ENCODE measurements at places on chromosomes 7 and 10. TPM values are rescaled to one million over a fixed set of nuclear protein-coding genes. Genes with fewer than 3 reads are reported as not detected.

Gene CACNA2D1
- total RNA-seq, result 26.8 TPM

Gene BHLHA15
- total RNA-seq, result 0.86 TPM

Gene ASAH2
- total RNA-seq, result 8.3 TPM

Gene ARID5B
- total RNA-seq, result 2.2 TPM

Gene WNT8B
- not detected for total RNA-seq

Gene CCL24
- total RNA-seq, result not detected

Gene CPA5
- total RNA-seq, result not detected

DNA sequence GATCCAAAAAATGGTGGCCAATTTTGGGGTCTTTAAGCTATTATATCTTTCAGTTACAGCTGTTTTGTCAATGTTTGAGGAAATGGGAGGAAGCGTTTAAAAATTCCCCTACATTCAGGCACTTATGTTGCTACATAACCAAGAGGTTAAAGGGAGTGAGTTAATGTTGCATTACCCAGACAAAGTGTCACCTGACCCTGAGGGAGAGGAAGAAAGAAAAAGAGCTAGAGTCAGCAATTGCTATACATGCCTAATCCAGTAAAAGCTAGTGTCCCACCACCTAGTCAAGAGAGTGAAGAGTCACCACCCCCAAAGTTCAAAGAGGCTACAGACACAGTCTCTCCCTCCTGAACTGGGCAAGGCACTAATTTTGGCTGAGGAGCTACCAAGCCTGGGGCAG lies 69.5 kb upstream of the ZNF92 start:
- no peak for DNase-seq

DNA sequence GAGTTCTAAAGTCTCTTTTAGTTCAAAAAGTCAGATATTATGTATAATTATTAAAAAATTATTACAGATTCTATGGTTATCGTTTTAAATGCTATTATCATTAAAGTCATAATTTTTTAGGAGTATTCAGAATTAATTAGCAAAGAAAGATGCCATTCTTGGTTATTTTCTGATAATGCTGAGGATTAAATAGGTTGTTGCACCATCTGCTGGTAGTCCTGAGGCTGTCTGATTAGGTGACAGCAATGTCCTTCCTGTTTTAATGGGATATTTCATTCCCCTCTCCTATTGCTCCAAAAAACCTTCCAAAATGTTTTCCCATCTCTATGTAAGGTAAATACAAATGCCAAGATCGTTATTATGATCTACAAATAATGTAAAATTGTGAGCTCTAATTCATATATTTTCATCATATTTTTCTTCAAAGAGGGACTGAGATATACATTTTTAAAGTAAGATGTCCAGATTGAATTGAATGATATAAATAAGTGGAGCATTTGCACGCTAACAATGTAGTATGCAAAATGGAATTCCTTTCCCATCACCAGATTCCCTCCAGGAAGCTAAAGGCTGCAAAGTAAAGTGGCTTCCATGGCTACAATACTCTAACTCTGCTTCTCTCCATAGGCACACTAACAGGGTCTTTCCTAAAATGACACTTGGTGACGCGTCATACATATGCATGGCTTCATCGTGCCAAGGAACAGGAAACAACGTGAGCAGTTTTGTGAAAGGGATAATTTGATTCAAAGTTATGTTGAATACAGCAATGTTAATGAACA lies 58.8 kb upstream of the AKR1E2 start:
- no peak for DNase-seq

- DNase-seq, result no peak
These were observed 398.1 kb downstream of the CDC14C start for GRCh38 chr7:49322476-49322875.

DNA sequence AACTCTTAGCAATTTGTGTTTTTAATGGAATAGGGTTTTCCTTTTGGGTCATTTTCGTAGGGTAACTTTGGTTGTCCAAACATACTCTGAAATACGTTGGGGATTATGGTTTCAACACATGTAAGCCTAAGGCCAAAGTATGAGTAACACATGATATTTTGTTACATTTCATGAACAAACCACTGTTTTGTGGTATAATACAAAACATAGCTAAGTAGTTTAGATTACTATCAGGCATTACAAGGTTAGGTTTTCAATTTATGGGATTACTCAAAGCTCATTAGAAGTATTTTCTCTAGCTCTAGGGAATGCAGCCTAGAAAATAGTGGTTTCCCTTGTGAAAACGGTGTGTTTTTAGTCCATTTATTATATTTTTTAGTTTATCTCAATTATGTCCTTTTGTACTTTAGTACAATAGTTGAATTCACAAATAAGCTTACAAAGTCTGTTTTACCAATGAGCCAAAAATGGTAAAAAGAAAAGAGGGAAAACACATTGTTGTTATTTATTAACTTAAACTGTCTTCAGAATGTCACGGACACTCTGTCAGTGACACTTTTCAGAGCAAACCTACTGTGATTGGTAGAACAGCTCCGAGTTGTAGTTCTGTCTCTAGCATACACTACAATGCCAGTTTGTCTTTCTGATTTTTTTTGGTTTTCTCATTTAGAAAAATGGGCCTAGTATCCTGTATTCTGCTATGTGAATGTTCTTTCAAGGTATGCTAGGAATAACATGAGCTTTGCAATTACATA lies 473.7 kb downstream of the SUGCT start:
- DNase-seq, result no peak

GRCh38 chr7:121286742-121287734 lies 41.8 kb upstream of the WNT16 start:
- no peak for DNase-seq

- DNase-seq, result no peak
These were observed 52.8 kb upstream of the TMEM273 start for GRCh38 chr10:49240946-49241345.

DNA sequence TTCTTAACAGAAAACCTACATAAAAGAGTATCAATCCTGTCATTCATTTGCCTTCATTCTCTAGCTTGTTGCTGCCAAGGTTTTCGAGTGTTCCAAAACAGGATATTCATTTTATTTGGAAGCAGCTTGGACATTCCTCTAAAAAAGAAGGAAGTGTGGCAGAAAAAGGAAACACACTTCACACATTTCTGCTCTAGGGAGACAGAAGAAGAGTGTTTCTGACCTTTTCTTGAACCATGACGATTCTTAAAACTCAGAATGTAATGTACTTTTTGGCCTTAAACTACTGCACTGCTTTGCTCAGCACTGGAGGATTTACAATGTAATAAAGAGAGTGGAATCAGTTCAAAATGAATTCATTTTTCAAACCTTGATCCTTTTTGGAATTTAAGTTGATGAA lies 81.3 kb downstream of the SEMA3A start:
- DNase-seq, result no peak

DNA sequence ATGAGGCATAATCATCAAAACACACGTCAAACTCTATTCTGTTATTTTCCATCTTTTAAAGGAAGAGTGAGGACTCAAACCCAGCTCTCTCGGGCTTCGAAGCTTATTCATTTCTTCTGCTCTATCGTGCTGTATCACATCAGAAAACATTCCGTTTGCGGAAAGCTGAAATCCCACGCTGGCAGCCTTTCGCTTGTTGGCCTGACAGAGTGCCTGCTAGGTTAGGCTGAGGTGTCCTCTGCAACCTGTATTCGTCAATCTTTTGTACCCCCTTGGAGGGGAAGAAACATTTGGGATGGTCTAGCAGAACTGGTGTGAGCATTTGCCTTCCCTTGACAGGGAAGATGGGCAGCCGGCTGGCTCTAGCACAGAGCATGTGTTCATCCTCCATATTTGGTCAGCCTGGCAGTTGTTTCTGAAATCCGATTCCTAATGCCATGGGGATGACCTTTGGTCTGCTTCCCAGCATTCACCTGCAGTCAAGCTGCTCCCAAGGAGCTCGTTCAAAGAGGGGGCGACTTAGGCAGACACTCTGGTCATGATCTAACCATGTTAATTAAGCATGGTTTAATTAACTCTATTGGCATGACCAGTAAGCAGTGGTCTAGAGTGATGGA lies 55.2 kb downstream of the TACC2 start:
- DNase-seq, result peak; percentile 61

GRCh38 chr10:49620286-49620810 lies 6.5 kb downstream of the CHAT start:
- peak; percentile 32 for DNase-seq

- DNase-seq, result no peak
These were observed 44.7 kb upstream of the CDK6 start for GRCh38 chr7:92881091-92881485.

DNA sequence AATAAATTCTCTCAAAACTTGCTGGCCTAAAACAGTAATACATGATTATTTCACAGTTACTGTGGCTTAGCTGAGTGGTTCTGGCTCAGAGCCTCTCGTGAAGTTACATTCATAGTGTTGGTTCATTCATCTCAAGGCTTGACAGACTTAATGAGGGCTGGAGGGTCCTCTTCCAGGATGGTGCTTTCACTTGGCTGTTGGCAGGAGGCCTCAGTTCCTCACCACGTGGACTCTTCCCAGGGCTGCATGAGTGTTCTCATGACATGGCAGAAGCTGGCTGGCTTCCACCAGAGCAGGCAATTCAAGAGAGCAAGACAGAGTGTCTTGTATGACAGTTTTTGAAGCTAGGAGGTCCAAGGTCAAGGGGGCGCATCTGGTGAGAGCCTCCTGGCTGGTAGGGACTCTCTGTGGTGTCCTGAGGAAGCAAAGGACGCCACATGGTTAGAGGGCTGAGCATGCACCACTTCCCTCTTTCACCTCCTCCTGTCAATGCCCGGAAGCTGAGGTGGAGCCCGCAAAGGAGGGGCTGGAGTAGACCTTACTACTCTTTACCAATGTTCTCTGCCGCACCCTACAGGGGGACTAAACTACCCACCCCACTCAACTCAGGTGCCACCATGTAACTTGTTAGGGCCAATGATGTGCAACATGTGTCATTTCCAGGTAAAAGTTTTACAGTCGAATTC lies 58.2 kb upstream of the YAE1 start:
- no peak for DNase-seq

DNA sequence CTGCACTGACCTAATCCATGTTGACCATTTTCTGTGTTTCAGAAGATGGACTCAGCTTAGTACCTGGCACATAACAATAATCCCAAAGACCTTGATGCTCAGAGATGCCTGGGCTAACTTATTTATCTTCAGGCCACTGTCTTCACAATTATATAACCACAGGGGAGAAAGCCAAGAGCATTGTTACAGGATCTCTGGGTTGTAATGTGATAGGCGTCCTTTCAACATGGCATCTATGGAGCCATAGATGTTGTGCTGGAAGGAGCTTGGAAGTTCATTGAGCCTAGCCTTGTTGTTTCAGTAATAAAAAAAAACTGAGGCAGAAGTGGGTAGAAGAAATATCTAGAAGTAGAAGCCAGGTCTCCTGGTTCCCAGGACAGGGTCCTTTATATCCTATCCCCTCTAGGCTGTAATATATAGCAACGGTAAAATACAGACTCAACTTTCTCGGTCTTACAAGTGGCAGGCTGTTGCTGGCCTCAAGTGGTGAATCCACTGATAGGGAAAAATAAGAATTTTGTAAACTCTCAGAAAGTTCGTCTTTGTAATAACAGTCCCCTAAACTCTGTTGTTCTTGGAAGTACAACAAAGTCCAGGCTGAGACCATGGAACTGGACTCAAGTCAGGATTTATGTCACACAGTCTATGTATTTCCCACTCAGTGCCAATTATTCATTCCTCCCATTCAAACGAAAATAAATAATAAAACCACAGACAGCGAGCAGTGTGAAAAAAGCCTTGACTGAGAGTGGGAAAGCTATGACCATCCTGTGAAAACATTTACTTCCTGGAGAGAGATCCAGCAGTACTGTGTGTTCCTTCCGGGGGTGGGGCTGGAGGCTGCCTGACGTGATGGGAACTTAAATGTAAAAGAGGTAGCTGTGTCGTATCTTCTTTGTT lies 277.6 kb downstream of the REEP3 start:
- DNase-seq, result no peak

DNA sequence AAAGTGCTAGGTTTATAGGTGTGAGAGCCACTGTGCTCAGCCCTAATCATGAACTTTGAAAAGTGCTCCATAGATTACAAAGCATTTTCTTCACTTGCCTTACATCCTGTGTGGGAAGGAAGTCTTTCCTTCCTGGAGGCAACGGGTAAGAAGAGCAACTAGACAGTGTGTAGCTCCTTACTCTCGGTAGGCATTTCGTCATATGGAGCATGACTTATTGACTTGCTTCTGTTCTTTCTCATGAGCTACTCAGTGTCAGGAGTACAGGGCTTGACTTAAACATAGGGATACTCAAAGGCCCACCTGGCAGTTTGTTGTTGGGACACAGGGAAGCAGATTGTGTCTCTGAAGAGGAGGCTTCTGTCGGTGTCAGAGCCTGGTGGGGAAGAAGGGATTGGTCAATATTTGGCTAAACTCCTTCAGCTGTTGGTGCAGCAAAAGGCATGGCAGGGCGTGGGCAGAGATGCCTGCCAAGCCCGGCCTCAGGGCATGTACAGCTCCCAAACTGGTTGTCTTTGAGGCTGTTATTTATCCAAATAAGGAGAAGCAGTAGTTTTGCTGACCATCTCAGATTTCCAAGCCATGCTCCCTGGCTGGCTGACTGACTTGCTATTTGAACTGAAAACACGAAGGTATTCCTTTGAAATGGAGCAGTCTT lies 248.9 kb downstream of the KIAA1217 start:
- DNase-seq, result no peak

GRCh38 chr7:80941208-80941758 lies 22.4 kb upstream of the SEMA3C start:
- DNase-seq, result no peak

GRCh38 chr7:111374027-111374426 lies 188.3 kb downstream of the IMMP2L start:
- no peak for DNase-seq

GRCh38 chr7:46576950-46577349 lies 655.9 kb upstream of the IGFBP3 start:
- DNase-seq, result no peak

Data from endodermal cell (in vitro differentiated cells).